Stimulated activated CD4-positive, alpha-beta T cell treated with anti-CD3 and anti-CD28 coated beads, Interleukin-2, amount 100 ng/mL, for 48 hours (primary cell): ENCODE measurements at places on chromosomes 2 and 18.

DNA sequence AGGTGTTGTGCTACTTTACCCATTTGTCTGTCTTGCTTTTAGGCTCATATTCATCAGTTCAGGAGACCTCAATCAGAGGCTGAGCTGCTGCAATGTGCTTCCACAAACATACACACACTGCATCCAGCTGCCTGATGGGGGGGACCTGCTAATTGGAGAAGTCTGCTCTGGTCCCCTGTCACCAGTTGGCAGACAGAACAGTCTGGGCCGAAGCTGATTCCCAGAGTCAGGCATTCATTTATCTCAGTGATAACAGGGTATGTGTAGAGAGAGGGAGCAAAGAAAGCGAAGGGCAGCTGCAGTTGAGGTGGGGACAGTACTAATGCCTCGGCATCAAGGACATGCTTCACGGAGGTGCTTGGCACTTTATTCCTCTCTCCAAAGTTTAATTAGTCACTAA is 584.3 kb upstream of the PIK3C3 start:
- DNase-seq: no peak

DNA sequence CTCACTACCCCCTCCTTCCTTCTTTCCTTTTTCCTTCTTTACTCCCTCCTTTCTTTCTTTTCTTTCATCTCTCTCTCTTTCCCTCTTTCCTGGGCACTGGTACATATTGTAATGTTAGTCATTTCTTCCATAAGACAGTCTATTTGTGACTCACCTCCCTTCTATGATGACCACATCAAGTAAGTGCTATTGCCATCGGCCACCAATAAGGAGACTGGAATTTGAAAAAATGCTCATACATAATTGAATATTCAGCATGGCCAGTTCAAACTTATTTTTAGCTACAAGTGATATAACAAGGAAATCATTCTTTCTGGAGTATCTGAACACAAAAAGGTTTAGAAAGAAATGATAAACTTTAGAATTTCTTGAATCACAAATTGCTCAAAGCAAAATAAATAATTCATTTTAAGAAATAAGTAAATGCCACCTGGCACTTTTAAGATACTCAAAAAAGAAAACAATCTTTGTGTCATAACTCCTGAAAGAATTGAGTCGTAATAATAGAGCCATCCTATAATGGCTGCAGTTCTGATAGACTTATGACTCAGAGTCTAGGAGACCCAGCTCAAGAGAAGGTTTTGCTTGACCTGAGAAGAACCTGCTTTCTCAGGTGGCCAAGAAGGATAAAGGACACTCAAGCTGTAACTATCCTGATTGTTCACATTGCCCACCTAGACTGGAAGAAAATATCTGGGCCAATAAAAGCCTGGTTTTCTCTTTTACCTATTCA is 51.6 kb upstream of the CCBE1 start:
- no peak for DNase-seq

GRCh38 chr2:128347701-128348539 is 29.3 kb upstream of the HS6ST1 start:
- DNase-seq: no peak

DNA sequence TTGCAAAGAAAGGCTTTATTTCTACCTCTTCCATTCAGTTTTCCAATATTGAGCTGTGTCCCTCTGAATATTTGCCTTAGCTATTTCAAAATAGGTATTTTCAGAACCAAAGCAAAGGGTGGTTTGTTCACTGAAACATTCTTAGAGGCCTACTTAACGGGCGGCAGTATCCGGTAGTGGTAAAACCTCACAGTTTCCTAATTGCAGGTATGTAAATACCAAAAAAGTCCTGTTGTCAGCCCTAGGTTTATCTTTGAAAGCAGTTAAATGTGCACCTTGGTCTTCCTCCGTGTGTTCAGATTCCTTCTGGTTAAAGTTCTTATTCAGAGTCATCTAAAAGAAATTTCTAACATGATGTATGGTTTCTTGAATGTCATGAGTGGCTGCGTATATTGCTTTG is 38.9 kb downstream of the CCNT2 start:
- no peak for DNase-seq

- DNase-seq: no peak
Observed at GRCh38 chr2:218727502-218728165, 17.0 kb downstream of the TTLL4 start.

DNA sequence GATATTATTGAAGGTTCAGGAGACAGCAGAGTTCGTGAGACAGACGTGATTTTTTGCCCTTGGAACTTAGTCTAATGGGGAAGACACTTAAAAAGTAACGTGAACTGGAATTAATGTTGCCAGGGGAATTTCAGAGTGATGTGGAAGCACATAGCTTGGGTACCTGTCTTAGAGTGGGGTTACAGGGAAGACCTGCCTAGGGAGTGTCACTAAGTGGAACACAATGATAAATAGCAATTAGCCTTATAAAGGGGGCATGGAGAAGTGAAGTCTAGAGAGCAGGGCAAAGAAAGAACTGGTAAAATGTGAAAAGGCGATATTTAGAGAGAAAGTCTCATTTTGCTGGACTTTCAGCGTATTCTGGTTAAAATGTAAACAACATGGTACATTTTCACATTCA is 306.0 kb upstream of the TCF4 start:
- no peak for DNase-seq

DNA sequence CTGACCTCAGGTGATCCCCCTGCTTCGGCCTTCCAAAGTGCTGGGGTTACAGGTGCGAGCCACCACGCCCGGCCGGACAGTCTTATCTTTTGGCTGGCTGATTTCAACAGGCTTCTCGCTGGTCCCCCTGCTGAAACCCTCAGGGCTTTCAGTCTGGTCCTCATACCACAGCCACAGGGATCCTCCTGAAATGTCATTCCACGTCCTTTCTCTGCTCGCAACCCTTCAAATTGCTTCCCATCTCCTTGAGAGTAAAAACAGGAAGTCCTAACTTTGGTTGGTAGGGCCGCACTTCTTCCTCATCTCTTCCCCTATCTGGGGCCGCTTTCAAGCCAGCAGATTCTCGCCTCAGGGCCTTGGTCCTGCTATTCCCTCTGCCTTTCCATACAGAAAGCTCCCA is 1.4 kb upstream of the CAB39 start:
- DNase-seq: no peak

GRCh38 chr2:71932780-71933466 is 214.7 kb downstream of the CYP26B1 start:
- DNase-seq: no peak

GRCh38 chr2:128026448-128027277 is 1.2 kb downstream of the SAP130 start:
- no peak for DNase-seq
